ENCODE measurements at places on chromosomes 16 and 17.

DNA sequence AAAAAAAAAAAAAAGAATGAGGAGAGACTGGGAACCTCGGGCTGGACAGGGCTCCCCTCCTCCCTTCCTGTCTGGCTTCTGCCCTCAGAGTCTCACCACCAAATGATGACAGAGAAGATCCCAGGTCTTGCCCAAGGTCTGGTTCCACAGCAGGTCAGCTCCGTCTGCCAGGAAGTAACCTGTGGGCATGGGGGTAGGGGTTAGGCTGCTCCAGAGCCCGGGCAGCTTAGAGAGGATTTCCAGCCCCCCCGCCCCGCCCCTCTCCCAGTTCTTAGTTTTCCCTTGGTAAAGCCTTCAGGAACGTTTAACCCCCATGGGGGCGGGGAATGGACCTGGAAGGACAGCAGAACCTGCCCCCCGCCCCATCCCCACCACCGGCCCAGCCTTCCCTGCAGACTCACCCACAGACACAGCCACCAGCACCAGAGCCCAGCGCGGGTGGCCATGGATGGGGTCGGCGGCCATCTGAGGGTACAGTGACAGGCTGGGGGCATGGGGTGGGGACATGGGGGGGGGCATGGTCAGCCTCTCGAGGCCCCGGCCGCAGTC lies 700 bp downstream of the TLCD2 start:
- no peak for DNase-seq

DNA sequence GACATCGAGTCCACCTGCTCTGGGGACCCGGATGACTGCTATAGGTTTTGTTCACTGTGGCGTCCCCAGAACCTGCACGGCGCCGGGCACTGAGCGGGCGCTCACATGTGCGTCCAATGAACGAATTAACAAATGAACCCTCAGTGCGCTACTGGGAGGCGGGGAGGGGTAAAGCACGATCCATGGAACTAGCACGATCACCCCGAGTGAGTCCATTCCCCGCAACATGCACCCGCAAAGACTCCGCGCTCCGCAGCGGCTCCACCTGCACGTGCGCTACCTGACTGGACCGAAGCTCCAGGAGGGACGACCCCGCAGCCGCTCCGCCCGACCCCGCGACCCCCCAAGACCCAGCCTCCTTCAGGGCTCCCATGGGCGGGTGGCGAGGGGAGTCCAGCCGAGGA lies 491 bp downstream of the TRAP1 start:
- DNase-seq, result no peak

DNA sequence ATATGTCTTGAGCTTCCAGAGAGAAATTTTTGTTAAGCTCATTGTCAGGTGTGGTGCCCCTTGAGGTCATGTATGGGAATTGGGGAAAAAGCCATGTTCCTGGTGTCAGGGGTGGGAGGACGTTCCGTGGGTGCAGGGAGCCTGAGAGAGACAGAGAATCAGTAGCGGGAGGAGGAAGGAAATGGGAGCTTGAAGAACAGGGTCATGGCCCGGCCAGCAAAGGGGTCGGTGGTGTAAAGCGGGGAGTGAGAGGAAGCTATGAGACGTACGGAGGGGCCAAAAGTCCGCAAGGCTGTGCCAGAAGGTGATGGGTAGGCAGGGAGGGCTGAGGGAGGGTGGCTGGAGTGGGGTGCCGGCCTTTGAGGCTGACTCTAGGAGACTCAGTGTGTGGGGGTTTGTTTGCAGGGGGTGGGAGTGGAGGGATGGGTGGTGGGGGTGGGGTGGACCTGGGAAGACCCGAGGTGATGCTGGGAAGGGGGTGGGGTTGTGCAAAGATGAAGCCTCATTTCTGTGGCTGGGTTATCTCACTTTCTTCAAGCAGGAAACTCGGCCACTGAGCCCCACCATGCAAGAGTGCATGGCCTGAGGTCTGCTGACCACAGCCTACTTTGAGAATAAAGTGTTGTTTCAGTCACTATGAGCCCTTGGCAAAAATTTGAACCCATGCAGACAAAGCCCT lies 63.6 kb downstream of the PLCG2 start:
- no peak for DNase-seq

GRCh38 chr16:73973174-73973573 lies 323.4 kb upstream of the PSMD7 start:
- DNase-seq, result no peak

DNA sequence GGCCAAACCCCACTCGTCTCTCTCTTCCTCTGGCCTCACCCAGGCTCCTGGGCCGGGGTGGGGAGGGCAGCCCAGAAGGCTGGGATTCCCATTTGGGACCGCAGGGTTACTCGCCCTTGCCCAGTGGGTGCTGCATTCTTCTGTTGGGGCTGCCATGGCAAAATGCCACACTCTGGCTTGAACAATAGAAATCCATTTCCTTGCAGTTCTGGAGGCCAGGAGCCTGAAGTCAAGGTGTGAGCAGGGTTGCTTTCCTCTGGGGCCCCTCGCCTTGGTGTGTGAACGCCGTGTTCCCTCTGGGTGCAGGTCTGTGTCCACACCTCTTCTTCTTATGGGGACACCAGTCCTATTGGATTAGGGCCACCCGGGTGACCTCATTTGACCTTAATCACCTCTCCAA lies 105.8 kb upstream of the GSE1 start:
- no peak for DNase-seq

GRCh38 chr17:72434581-72434980 lies 313.8 kb downstream of the SOX9 start:
- DNase-seq, result no peak

- no peak for DNase-seq
Measured at GRCh38 chr17:7706631-7707354, 1.8 kb downstream of the EFNB3 start.

- no peak for DNase-seq
Measured at GRCh38 chr16:31268033-31268365, 8.2 kb downstream of the ITGAM start.

DNA sequence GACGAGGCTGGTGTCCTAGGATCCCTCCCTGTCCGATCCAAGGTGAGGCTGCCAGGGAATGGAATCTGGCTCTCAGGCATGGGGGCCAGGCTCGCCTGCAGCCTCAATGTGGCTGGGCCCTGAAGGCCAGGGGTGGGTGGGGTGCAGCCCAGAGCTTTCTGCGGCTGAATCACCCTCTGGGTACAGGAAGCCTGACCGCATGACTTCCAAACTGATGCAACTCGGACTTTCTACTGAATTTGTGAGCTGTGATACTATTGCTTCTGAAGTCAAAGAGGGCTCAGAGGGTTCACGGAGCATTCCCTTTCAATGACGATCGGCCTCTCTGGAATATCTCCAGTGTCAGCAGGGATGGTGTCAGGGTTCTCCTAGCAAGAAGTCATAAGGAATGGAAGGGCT lies 123.7 kb downstream of the METRNL start:
- DNase-seq, result no peak

- DNase-seq, result no peak
Measured at GRCh38 chr16:86566966-86567700, 504 bp downstream of the FOXC2 start.

DNA sequence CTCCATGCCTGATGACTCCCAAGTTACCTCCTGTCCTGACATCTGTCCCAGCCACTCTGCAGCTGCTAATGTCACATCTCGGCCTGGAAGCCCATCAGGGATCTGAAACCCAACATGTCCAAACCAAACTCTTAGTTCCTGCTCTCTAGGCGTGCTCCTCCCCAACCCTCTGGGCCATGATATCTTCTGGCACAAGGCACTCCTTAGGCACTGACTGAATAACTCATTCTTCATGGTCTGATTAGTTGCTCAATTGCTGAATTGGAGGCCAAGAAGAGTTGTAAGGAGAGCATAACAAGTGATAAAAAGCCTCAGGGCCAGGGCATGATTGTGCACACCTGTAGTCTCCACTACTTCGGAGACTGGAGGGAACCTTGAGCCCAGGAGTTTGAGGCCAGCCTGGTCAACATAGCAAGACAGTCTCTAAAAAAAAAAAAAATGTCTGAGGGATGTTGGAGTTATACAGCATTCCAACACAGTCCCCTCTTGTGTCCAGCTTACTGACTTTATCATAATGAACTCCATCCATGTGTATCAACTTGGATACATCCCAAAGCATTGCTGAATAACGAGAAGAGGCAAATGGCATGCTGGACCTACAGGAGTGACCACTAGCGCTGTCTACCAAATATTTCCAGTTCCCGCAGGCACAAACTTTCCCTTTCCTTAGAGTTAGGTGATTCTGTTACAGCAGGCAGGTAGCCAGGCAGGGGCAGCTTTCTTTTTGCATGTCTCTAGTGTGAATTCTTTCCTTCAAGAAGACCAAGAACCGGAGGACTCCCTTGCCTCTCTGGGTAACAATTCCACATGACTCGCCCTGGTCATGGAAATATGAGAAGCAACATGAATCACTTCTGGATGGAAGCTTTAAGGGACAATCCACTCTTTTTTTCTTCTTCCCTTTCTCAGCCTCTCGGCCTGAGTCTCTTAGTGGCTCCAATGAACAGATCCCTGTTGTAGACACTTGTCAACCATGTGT lies 18.1 kb upstream of the SHCBP1 start:
- DNase-seq, result no peak

- DNase-seq, result no peak
Measured at GRCh38 chr17:82236142-82236971, 7.5 kb downstream of the SLC16A3 start.

DNA sequence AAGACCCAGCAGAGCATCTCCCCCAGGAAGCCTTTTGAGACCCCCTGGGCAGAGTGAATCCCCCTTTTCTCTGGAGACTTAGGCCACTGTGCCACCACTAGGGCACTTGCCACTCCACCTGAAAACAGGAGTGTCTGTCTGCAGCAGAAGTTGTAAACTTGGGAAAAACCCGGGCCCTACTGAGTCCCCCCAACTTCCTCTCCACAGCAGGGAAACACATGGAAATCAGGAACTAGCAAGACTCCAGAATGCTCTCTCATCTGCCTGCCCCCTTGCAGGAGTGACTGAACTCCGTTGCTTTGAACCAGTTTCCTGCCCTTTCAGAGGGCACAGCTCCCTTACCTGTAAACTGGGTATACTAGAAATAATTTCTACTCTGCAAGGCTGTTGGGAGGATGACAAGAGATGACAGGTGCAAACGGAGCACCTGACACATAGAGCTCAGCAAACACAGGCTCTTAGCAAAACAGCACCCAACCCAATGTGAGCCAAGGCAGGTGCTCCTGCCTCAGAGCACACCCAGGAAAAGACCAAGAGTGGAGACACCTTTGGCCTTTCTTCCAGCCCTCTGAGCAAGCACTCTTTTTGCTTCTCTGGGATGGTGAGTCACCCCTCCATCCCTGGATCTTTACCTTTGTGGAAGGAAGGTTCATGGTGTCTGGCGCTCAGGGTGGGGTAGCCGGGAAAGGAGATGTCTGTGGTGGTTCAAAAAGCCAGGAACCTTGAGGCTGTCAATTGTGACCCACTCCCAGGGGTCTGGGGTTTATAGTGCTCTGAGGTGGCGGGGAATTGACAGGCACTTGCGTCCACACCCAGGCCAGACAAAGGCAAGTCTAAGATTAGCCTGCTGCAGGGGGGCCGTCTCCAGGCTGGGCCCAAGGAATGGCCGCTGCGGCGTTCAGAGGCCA lies at the start of gene HCRT:
HCRT (minus strand) TSS at position 740 of the 908 bp plus-strand sequence; CDS start at position 653, 87 bp downstream.
- DNase-seq, result no peak

GRCh38 chr16:87233928-87234327 lies 83.3 kb downstream of the C16orf95 start:
- no peak for DNase-seq

GRCh38 chr17:1906662-1907101 lies 76.9 kb downstream of the RPA1 start:
- no peak for DNase-seq

DNA sequence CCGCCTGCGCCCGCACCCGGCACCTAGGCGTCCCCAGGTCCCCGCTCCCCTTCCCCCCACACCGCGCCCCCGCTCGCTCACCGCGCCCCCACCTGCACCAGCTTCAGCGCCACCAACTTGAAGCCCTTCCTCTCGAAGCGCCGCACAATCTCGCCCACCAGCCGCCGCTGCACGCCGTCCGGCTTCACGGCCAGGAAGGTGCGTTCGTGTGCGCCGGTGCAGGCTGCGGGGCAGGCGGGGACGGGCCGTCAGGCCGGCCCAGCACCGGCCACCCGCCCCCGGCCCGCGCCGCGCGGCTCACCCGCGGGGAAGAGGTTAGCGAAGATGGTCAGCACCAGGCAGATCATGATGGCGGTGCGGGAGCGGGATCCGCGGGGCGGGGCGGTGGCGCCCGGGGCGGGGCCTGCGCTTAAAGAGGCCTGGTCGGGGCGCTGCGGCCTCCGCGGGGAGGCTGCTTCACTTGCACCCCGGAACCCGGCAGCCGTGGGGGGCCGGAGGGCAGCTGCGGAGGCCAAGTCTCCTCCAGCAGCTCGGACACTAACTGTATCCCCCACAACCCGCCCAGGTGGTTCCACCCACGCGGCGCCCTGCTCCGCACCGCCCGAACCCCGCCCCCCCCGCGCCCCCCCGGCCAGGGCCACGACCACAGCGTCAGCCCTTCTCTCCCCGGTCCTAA lies at the start of gene NME3:
NME3 (minus strand) TSS at position 356 of the 676 bp plus-strand sequence; CDS start at position 347, 9 bp downstream.
- DNase-seq, result peak; percentile 44

- DNase-seq, result no peak
Measured at GRCh38 chr17:79933863-79934652, 94.8 kb upstream of the CBX4 start.

DNA sequence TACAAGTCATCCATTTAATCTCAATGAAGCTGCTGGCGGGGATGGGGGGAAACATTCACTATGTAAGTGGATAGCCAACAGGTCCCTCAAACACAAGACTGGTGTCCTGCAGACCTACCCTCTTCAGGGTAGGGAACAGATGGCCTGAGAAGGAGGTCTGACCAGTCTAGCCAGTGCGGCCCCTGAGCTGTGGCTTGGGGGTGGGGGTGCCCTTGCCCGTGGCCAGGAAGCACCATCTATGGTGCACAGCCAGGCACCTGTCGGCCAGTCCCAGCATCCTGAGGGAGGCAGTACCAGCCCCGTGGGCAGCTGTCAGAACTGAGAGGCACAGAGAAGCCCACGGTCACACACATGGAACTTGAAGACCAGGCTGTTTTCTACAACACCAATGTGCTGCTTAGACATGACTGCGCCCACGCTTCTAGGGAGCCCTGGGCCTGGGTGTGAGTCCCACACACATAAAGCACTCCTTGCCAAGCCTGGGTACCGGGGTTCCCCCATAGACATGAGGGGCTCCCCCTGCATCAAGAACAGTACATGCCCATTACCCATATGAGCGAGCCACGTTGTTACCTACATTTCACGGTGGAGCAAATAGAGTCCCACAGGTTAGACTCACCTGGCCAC lies 40.9 kb downstream of the RMI2 start:
- DNase-seq, result no peak

- no peak for DNase-seq
Measured at GRCh38 chr17:82333279-82334171, at the start of gene SECTM1. TSS of gene SECTM1 (minus strand) at chr17:82333766. CDS start at chr17:82327240, 6,526 bp downstream.

GRCh38 chr16:20906341-20907255 lies 6.0 kb downstream of the LYRM1 start:
- DNase-seq, result no peak

- DNase-seq, result no peak
Measured at GRCh38 chr16:83727018-83727417, 80.8 kb upstream of the HSBP1 start.

GRCh38 chr16:51755577-51756355 lies 604.7 kb upstream of the SALL1 start:
- DNase-seq, result no peak

DNA sequence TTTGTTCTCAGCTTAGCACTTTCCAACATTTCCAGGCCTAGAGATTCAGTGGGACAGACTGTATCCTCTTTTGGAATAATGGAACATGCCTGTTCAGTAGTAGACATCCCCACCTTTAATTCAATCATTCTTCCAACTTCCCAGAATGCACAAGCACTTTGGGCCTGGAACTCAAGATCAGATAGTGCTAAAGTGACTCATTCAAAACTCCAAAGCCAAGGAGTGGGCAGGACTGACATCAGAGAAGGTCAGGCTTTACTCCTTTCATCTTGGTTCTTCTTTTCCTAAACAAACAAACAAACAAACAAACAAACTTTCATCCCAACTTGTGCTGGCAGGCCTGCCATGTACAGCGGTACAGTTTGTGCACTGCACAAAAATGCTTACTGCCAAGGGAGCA lies 172.0 kb downstream of the AXIN2 start:
- no peak for DNase-seq
